Stimulated activated CD4-positive, alpha-beta T cell treated with anti-CD3 and anti-CD28 coated beads, Interleukin-12 subunit alpha, Interleukin-12 subunit beta, amount 100 ng/mL, for 24 hours (primary cell): ENCODE measurements at places on chromosomes 3 and 15.

DNA sequence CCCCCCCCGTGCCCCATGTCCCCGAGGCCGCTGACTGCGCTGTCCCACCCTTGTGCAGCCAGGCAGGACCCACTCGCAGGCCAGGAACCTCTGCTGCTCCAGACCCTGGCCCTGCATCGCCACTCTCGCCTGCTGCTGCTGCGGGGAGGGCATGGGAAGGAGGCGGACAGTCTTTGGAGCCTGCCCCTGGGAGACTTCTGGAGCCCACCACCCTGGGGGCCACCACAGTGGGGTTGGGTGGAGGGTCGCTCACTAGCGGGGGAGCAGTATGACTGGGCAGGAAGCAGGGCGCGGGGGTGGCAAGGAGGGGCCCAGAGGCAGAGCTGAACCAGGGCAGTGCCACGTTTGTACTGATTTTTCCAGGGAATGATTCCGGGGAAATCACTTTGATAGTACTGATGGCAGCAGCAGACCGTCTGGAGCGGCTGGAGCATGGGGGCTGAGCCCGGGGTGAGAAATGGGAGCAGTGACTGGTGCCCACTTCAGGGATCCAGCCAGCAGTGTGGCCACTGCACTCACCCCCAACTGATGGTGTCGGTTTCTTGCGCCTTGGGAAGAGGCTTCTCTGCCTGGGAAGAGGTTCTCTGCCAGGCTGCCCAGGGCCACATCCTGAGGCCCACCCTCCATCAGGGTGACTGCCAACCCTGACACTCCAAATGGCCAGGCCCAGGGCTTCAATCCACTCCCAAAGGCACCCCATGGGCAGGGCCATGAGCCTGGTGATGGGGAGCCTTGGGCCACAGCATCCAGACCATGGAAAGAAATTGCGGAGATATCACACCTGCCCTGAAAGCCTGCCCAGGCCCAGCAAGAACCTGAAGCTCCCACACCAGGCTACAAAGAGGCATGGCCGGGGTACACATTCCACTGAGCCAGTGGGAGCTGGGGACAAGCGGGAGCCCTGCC lies 53.7 kb downstream of the LSAMP start:
- no peak for DNase-seq

GRCh38 chr3:7897655-7898054 lies 604.0 kb upstream of the LMCD1 start:
- DNase-seq, result no peak

- no peak for DNase-seq
These were observed 57.3 kb upstream of the DPH6 start for GRCh38 chr15:35603301-35603700.

DNA sequence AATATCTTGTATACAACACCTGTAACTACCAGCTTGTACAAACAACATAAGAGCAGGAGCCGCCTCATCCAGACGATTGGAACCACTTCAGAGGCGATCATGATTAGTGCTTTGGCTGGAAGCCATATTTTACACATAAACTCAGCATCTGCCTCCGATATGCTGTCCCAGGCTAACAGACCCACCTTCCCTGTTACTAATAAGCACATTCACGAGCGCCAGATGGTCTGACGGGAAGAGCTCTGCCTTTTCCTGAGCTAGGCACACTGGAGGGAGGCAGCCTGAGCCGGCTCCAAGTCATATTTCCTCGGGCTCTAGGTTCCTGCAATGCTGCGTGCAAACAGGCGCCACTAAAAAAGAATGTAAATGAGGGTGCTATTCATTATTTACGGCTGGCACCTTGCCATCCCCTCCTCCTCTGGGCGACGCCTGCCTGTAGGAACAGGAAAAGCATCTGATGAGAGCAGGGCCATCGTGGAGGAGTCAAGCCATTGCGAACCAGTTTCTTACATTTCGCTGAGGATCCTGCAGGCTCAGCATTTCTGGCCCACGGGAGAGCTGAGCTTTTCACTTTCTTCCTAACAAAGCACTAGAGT lies 98.2 kb downstream of the ANXA2 start:
- no peak for DNase-seq

- no peak for DNase-seq
These were observed 22.5 kb upstream of the BFSP2 start for GRCh38 chr3:133377396-133377795.

DNA sequence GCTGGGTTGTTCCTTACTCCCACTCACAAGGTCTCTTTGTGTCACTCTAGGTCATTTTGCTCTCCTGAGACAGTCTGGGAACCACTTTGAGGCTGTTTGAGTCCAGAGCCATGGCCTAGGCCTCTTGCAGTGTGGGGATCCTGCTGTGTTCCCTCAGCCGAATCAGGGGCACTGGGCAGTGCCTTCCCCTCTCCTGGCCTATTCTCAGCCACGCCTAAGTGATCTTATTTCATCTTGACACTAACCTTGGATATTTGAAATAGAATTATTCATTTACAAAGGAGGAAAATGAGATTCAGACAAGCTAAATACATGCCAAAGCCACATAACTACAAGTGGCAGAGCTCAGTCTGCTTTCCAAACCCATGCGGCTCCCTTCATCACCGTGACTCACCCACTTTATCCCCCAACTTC lies 557.2 kb upstream of the TBL1XR1 start:
- DNase-seq, result no peak

- DNase-seq, result no peak
These were observed 54.0 kb upstream of the NEO1 start for GRCh38 chr15:72998226-72998625.

DNA sequence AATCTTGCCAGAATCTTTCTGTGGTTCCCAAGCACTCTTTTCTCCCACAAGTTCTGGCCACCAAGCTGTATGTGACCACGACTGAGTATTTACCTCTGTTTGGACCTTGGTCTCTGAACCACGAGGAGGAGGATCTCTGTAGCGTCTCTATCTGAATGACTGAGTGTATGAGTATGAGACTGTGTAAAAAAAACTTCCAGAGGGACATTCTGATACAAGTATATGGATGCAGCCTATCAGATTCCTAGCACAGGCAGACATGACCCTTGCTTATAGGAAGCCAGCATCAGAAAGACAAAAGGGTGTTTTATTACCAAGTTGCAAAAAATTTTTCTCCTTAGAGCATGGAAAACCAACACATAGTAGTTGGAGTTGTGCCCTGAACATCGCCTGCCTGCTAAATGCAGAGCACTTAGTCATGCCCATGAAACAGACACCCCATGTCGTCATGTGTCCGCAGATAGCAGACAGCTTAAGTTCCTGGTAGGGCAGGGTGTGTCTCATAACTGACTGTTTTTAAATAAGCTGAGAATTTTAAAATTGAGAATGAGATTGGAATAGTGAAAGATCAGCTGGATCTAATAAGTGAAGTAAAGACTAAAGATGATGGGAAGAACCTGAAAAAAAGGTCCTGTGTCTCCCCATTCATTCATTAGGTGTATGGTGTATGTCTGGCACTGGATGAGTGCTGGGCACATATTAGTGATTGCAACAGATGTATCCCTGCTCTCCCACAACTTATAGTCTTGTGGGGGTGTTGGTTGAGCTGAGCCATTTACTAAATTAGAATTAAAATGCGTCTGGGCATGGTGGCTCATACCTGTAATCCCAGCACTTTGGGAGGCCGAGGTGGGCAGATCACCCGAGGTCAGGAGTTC lies 30.9 kb downstream of the DAG1 start:
- DNase-seq, result no peak

DNA sequence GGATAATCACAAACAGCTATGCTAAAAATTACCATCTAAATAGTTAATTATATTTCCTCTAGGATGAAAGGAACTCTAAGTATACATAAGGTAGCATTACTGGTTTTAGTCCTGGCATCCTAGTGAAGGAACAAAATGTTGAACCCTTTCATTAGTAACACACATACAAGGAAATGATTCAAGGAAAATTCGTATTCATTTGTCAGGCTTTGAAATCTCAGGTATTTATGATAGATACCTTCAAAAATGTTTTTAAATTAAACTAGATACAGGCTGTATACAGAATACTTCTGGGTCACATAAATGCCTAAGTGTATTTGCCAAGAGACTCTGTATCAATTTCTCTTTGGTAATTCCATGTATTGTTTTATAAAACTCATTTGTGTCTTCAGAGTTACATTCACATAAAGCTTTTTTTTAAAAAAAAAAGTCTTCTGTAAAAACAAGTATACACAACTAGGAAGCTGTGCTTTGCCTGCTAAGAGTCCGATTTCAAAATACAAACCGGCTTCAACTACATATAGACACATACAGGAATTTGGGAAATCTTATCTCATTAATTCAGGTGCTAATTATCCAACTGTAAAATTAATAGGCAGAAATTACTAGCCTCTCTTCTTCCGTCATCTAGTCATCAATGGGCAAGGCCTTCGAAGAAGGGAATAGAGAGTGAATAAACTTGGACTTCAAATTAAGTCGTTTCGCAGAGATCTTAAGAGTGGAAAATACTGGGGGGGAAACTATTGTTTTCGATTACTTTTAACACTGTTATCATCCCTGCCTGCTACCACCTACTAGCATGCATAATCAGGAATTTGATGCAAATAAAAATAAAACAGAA lies 1.3 kb downstream of the SECISBP2L start:
- no peak for DNase-seq

DNA sequence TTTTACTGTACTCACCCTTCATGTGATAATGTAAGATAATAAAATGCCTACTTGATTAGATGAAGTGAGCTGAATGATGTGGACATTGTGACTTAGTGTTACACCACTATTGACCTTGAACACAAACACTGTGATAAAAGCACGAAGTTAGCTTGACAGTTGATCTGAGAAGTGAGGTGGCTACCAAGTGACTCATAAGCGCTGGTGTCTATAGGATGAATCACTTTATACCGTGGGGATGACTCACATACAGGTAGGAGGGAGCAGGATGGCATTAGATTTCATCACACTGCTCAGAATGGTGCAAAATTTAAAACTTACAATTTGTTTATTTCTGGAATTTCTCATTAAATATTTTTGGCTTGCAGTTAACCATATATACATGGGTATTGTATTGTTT lies 174.7 kb upstream of the CNTN3 start:
- DNase-seq, result no peak

- no peak for DNase-seq
These were observed 142.7 kb upstream of the BHLHE40 start for GRCh38 chr3:4836516-4836915.

- DNase-seq, result no peak
These were observed 38.7 kb downstream of the FEM1B start for GRCh38 chr15:68316061-68316804.

GRCh38 chr3:70383360-70383831 lies 71.0 kb upstream of the MDFIC2 start:
- no peak for DNase-seq

GRCh38 chr3:192727032-192727847 lies at the start of gene FGF12:
Gene FGF12, minus strand, starts transcription at chr3:192727541.
- no peak for DNase-seq

DNA sequence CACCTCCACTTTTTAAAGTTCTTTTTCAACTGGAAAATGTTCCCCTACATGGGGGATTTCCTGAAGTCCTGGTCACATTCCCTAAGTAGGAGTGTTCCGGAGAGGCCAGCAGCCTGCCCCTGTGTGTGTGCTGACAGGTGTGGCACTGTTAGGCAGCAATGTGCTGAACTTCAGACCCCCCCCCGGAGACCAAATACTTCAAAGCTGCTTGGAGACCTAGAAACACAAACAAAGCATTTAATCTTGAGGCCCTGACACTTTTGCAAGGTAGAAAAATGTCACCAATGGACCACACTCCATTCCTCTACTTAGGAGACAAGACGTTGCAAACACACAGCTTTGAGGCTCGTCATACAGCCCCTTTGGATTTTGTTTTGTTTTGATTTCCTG lies 259.6 kb upstream of the CTNNB1 start:
- DNase-seq, result no peak

DNA sequence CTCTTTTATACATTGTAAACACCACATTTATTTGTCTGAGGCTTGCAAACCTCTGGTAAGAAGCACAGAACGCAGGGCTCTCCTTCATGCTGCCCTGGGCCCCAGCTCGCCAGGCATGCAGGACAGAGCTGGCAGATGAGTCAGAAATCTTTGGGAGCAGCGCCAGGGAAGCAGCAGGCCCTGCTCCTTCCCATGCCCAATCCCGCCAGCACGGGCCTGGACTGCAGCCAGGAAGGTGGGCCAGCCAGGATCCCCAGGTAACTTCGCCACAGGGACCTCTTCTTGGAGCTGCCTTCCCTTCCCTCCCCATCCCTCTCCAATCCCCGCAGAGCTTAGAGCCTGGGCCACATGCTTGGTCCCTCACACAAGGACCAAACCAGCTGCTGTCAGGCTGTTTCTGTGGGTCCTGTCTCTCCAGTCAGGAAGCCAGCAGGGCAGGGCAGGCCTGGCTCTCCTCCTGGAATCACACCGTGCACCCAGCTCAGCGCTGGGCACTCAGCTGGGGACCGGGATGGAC lies 8.8 kb downstream of the STOML1 start:
- no peak for DNase-seq

GRCh38 chr15:58545307-58546065 lies 113.7 kb downstream of the LIPC start:
- DNase-seq, result no peak

DNA sequence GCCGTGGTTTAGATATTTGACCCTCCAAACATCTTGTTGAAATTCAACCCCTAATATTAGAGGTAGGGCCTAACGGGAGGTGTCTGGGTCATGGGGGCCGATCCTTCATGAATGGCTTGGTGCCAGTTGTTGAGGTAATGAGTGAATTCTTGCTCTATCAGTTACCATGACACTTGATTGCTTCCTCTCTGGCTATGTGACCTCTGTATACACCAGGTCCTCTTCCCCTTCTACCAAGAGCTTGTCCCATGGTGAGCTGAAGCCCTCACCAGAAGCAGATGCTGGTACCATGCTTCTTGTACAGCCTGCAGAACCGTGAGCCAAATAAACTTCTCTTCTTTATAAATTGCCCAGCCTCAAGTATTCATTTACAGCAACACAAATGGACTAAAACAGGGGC lies 41.8 kb upstream of the TIPARP start:
- DNase-seq, result no peak

DNA sequence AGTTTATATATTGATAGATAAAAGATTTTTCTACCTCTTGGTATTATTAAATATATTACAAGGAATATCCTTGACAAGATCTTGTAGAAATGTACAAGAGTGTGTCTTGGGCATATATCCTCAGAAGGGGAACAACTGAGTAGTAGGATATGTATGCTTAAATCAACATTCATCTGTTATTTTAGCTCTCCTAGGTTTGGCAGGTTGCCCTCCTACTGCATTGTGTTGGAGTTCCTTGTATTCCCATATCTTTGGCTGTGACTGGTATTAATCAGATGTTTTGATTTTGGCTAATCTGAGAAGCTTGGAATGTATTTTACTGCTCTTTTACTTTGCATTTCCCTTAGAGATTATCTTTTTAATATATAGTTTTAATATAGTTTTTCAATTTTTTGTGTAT lies 4.6 kb downstream of the MYRIP start:
- DNase-seq, result no peak

- DNase-seq, result no peak
These were observed 43.5 kb upstream of the ULK4 start for GRCh38 chr3:42005401-42005800.

- DNase-seq, result no peak
These were observed 305.1 kb downstream of the ROBO2 start for GRCh38 chr3:77345009-77345408.

GRCh38 chr3:182810574-182811268 lies 17.4 kb downstream of the ATP11B start:
- DNase-seq, result no peak
